Uterus (tissue), 4 donors: ENCODE measurements at places on chromosomes 3 and 15. TPM values are rescaled to one million over a fixed set of nuclear protein-coding genes. Genes with fewer than 3 reads are reported as not detected.

GRCh38 chr3:9043063-9043462 lies 79.8 kb upstream of the RAD18 start:
- no peak for DNase-seq

GRCh38 chr3:90253131-90253530 lies 1145.7 kb downstream of the EPHA3 start:
- DNase-seq, result no peak

DNA sequence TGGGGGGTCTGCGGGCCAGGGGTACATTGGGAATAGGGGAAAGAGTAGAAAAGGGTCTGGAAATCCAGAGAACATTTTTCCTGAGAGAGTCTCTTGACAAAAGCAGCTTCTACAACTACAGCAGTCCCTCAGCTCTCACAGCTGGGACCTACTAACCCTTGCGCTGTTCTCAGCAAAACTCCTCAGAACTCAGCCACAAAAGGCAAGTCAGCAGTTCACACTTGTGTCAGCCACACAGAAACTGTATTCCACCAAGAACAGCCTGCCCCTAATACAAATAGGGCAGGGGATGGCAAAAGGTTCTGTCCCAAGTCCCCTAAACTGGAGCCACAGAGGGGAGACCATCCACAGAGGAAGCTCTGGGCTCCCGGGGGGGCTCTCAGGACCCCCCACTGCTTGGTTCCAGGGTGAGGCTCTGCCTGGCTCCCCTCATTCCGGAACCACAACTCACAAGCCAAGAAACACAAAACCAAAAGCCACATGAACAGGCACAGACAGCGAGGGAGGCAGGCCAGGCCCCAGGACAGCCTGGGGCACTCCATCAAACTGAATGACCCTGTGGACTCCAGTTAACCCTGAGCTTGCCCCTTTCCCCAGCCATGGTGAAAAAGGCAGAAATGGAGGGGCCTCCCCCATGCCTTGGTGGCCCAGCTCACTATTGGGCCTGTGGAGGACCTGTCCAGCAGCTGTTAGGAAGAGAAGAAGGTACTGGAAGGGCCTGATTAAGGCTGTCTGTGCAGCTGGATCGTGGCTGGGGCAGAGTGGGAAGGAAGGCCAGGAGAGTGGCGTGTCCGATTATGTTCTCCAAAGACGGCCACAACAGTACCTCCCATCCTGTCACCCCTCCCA lies 162.0 kb downstream of the CHSY1 start:
- DNase-seq, result no peak

GRCh38 chr3:151944356-151944755 lies 70.9 kb downstream of the SUCNR1 start:
- DNase-seq, result no peak

GRCh38 chr3:155497930-155498647 lies 204.6 kb upstream of the STRIT1 start:
- DNase-seq, result no peak

DNA sequence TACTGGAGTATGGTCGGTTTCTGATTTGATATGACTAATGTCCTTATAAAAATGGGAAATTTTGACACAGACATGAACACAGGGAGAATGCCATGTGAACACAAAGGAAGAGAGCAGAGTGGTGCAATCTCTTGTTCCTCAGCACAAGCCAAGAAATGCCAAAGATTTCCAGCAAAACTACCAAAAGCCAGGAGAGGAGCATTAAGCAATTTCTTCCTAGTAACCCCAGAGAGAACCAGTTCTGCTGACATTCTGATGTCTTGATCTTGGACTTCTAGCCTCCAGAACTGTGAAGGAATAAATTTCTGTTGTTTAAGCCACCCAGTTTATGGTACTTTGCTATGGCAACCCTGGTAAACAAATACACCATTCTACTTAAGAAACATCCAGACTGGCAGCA lies 227.8 kb upstream of the MRPL3 start:
- DNase-seq, result no peak

Gene TRIM42
- not detected for total RNA-seq

Gene SEMA3G
- 23.1 TPM for total RNA-seq

Gene CX3CR1
- 7.6 TPM for total RNA-seq

Gene ADAMTS7
- total RNA-seq, result 21.4 TPM
